ENCODE measurements at places on chromosomes 2 and 18.

DNA sequence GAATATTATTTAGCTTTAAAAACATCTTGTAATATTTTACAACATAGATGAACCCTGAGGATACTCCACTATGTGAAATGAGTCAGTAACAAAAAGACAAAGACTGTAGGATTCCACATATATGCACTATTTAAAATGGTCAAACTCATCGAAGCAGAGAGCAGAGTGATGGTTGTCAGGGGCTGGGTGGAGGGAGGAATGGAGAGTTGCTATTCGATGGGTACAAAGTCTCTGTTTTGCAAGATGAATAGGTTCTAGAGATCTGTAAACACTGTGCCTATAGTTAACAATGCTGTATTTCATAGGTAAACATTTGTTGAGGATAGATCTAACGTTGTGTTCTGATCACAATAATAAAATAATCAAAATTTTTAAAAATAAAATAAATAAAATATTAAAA is 1675.9 kb upstream of the CELF4 start:
- no peak for DNase-seq

DNA sequence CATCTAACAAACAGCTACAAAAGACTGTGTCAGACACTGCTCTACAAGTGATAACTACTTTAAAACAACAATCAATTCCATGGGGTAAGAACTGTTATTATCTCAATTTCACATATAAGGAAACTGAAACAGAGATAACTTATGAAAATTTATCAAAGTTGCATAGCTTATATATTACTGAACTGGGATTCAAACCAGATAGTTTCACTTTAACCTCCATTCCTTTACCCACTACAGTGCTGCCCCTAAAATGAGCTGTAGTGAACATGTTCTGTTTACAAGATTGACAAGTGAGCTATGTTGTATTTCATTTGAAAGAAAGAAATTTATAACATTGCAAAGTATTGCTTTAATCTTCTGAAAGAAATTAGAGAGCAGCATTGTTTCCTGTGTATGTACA is 14.1 kb upstream of the GCG start:
- no peak for DNase-seq

DNA sequence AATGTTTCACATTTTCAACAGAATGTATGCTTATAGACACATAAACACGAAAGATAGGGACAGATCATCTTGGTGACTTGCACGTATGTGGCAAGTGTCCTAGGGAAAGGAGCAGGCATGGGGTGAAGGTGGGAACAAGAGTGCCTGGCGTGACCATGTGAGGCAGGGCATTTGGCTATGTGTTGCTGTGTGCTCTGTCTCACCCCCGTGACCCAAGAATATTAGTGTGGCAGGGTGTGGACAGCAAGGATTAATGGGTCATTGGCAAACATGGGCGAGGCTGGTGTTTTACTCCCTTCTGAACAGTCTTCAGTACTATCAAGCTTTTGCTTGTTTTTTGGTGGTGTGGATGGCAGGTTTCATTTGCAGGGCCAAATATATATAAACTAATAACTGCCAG is 1.3 kb upstream of the VWA3B start:
- DNase-seq: no peak

DNA sequence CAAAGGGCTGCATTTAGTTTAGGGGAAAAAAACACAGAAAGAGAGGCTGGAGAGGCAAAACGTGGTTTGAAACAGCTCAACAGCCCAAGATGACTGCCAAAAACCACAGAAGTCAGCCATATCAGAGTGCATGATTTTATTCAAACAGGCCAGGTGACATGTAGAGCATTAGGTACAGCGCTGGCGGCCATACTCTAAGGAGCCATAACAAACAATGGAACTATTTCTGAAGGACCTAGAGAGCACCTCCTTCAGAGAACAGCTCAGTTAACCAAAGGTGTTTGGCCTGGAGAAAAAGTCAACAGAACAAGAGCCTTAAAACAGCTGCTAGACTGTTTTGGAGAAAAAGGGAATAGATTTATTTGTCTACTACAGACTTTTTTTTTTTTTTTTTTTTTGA is 2.6 kb downstream of the THADA start:
- DNase-seq: no peak

DNA sequence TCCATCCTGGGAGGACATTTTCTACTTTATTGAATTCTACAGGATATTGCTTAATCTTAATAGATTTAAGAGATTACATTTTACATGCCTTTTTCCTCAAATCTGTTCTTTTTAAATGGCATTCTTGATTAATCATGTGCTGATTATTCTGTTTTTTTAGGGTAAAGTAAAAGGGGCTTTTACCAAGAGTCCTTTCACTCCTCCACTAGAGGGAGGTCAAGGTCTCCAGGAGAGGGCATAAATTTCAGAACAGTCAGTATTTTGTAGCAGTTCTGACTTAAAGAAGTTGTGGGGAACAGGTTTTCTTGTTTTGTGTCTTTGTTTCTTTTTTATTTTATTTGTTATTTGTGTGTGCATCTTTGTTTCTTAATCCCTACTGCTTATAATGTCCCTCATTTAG is 25.4 kb downstream of the WDR75 start:
- DNase-seq: no peak
